ENCODE measurements at places on chromosomes 3 and 15.
A peak's percentile ranks its signal among the peaks of the same experiment; 100 is the strongest.

DNA sequence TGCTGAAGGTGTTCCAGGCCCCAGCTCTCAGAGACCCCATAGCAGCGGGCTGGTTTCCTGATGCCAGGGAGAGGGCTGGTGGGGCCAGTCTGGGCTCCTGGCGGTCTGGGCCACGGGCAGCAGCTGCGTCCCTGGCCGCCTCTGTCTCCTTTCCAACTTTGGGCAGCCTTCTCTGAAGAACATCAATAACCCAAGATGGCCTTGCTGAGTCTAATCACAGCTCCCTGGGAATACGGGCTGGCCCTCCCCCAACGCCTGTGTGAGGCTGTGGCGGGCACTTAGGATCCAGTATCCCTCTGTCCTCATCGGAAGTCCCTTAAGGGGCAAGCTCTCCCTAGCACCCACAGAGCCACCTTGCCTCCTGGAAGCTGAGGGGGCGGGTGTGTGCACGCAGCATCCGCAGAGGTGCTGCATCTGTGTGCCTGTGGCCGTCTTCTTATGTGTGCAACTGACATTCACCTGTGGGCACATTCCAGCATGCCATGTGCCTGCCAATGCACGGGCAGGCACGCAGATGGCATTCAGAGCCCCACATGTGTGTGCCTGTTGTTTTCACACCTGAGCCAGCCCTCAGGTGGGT lies 2.1 kb downstream of the ATP2B2 start:
- no peak overlapping the region for H3K27ac ChIP-seq
- no peak overlapping the region for H3K4me3 ChIP-seq
- DNase-seq, result no peak
- H3K36me3 ChIP-seq, result no peaks in the 10 kb centered on the region

GRCh38 chr3:186121278-186121677 lies 12.4 kb upstream of the ETV5 start:
- no peak for DNase-seq
- no peaks in the 10 kb centered on the region for H3K27me3 ChIP-seq
- no peak overlapping the region for H3K27ac ChIP-seq
- H3K36me3 ChIP-seq, result no peaks in the 10 kb centered on the region

DNA sequence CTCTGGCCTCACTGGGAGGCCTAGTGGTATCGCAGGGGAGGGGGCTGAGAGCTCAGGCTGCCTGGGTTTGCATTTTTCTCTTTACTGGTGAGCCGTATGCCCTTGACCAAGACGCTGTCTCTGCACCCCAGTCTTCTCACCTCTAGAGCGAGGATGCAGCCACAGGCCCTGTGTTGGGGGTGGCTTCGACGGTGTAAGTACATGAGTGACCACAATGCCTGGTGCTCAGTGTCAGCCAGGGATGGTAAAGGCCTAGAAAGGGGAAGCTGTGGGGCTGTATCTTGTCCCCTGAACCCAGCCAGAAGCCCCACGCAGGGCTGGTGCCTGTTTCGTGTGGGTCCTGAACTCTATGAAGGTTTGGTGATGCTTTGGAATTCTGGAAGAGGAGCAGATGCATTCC lies 19.8 kb downstream of the SYNM start:
- H3K4me1 ChIP-seq, result peaks cover 33% of the 10 kb centered on the region
- no peaks in the 10 kb centered on the region for H3K36me3 ChIP-seq
- no peak for DNase-seq
- peak overlapping the region; percentile 89 for H3K27ac ChIP-seq

DNA sequence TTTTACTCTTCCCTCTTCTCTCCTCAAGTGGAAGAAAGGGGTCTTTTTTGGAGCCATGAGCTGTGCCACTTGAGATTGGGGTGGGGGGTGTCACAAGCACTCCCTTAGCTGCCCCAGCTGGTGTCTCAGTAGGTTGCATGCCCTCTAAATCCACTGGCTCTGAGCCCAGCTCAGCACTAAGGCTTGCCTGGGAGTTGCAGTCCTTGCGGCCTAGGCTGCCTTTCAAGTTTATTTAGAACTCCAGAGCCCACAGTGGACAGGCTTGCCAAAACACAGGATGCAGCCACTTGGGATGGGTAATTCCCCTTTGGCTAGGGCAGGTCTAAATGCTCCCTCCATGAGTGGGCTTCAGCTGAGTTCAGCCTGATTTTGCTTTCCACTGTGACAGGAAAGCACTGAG lies 24.7 kb downstream of the C3orf20 start:
- H3K36me3 ChIP-seq, result no peaks in the 10 kb centered on the region
- no peak overlapping the region for H3K4me3 ChIP-seq
- peak; percentile 30 for DNase-seq

DNA sequence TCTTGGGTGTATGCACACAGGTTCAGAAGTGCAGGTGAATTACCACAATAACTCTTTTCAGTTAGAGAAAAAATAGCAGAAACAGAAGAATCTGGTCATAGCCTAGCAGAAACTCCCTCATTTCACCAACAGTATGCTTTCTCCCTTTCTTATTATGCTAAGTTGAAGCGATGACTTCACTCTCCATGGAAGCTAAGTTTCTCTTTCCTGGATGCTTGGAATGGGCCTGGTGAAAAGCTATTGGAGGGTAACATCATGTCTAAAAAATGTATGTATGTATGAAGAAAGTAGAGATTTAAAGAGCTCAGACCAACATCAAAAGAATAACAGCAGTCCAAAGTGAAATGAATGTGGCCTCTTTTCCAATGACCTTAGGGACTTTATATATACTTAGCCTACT lies 145.5 kb downstream of the TIGIT start:
- H3K36me3 ChIP-seq, result peaks cover 5% of the 10 kb centered on the region
- H3K4me1 ChIP-seq, result peaks cover 65% of the 10 kb centered on the region
- no peaks in the 10 kb centered on the region for H3K27me3 ChIP-seq
- DNase-seq, result no peak
- no peak overlapping the region for H3K4me3 ChIP-seq

- H3K27ac ChIP-seq, result no peak overlapping the region
- no peak overlapping the region for H3K4me3 ChIP-seq
- no peaks in the 10 kb centered on the region for H3K4me1 ChIP-seq
- H3K36me3 ChIP-seq, result no peaks in the 10 kb centered on the region
- H3K27me3 ChIP-seq, result no peaks in the 10 kb centered on the region
- peak; percentile 84 for DNase-seq
These were observed 11.0 kb upstream of the PLXNA1 start for GRCh38 chr3:126971891-126972351.

- no peak overlapping the region for H3K4me3 ChIP-seq
- peaks cover 12% of the 10 kb centered on the region for H3K36me3 ChIP-seq
- H3K27ac ChIP-seq, result peak overlapping the region; percentile 44
- no peaks in the 10 kb centered on the region for H3K27me3 ChIP-seq
- H3K4me1 ChIP-seq, result no peaks in the 10 kb centered on the region
These were observed 213.6 kb downstream of the RBMS3 start for GRCh38 chr3:29494305-29495036.

GRCh38 chr15:39270934-39271333 lies 309.9 kb upstream of the THBS1 start:
- no peak overlapping the region for H3K4me3 ChIP-seq
- no peak overlapping the region for H3K27ac ChIP-seq
- H3K36me3 ChIP-seq, result no peaks in the 10 kb centered on the region
- H3K4me1 ChIP-seq, result no peaks in the 10 kb centered on the region
- DNase-seq, result no peak
- no peaks in the 10 kb centered on the region for H3K27me3 ChIP-seq

DNA sequence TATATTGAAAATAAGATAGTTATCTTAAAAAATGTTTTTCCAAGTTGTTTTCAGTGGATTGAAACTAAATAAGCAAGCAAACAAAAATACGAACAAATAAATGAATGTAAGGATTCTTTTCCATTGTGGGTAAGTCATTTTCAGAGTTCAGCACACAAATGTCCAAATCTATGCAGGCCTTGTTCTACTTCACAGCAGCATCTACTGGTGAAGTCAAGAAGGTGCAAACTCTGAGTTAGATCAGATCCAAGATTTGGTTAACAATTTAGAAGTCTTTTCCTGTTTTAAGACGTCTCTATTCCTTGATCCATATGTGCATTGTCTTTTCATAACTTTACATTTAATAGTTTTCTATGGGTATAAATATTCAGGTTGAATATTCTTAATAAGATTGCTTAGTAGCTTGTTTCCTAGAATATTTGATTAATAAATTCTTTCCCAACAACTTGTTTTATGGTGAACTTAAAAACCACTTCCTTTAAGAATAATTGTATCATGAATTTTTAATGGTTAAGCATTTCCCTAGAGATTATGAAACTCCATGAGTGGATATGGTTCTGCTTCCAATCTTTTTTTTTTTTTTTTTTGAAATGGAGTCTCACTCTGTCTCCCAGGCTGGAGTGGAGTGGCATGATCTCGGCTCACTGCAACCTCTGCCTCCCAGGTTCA lies 10.5 kb downstream of the PTX3 start:
- H3K27me3 ChIP-seq, result no peaks in the 10 kb centered on the region
- DNase-seq, result no peak
- no peak overlapping the region for H3K27ac ChIP-seq

DNA sequence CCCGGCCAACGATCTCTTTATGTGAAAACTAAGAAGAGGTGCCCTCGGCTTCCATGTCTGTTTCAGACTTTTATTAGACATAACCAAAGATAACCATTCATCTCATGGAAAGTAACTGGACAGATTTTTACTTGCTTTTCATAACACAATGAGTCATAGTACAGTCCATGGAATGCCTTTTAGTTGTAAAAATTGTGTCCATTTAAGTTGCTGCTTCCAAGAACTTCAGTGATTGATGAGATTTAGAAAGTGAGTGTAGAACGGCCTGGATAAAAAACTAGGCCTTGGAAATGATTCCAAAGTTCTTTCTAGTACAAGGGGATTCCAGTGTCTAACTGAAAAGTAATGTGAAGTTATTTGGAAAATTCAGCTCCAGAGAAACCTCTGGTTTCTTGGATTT lies 10.8 kb downstream of the EIF2AK4 start:
- no peak overlapping the region for H3K27ac ChIP-seq
- H3K36me3 ChIP-seq, result peaks cover 100% of the 10 kb centered on the region
- H3K4me3 ChIP-seq, result no peak overlapping the region
- peaks cover 4% of the 10 kb centered on the region for H3K4me1 ChIP-seq
- no peak for DNase-seq
- no peaks in the 10 kb centered on the region for H3K27me3 ChIP-seq

GRCh38 chr15:33503681-33504080 lies 192.9 kb downstream of the RYR3 start:
- H3K4me3 ChIP-seq, result no peak overlapping the region
- no peaks in the 10 kb centered on the region for H3K27me3 ChIP-seq
- no peak overlapping the region for H3K27ac ChIP-seq
- no peak for DNase-seq

- no peak overlapping the region for H3K4me3 ChIP-seq
- no peaks in the 10 kb centered on the region for H3K4me1 ChIP-seq
- no peaks in the 10 kb centered on the region for H3K27me3 ChIP-seq
- no peaks in the 10 kb centered on the region for H3K36me3 ChIP-seq
- DNase-seq, result no peak
These were observed 394.1 kb downstream of the SOX2 start for GRCh38 chr3:182105875-182106274.

DNA sequence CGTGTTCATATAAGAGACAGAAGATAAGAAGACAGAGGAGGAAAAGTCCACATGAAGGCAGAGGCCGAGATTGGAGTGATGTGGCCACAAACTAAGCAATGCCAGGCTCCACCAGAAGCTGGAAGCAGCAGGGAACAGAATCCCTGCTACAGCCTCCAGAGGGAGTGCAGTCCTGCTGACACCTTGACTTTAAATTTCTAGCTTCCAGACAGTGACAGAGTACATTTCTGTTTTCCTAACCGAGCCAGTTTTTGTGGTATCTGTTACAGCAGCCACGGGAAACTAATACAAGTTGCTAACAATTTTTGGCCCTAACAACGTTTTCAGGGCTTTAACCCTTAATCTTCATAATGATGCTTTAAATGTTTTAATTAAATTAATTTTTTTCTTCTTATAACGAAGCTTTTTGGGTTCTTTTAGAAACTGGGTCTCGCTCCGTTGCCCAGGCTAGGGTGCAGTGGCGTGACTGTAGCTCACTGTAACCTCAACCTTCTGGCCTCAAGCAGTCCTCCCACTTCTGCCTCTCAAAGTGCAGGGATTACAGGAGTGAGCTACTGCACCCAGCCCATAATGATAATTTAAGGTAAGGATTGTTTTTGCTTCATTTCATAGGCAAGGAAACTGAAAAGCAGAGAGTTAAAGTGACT lies 202.3 kb upstream of the PROK2 start:
- H3K4me3 ChIP-seq, result no peak overlapping the region
- H3K4me1 ChIP-seq, result no peaks in the 10 kb centered on the region
- no peaks in the 10 kb centered on the region for H3K27me3 ChIP-seq
- no peak overlapping the region for H3K27ac ChIP-seq

DNA sequence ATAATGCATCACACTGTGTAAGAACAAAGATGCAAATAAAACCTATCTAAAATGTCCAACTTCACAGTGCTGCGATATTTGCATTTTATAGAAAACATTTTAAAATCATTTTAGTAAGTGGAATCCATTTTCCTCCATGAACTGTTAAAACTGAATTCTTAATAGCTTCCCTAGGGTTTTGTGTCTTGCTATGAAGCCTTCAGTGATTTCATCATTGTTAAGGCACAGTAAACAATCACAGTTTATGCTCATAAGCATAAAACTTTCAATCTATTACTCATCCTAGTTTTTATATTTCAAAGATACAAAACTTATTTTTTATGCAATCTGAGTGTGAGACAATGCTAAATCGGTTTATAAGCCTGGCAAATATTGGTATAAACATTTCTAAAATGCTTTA lies 509.7 kb downstream of the TUSC7 start:
- H3K27ac ChIP-seq, result no peak overlapping the region
- DNase-seq, result no peak
- H3K27me3 ChIP-seq, result no peaks in the 10 kb centered on the region
- no peaks in the 10 kb centered on the region for H3K4me1 ChIP-seq
- no peak overlapping the region for H3K4me3 ChIP-seq

DNA sequence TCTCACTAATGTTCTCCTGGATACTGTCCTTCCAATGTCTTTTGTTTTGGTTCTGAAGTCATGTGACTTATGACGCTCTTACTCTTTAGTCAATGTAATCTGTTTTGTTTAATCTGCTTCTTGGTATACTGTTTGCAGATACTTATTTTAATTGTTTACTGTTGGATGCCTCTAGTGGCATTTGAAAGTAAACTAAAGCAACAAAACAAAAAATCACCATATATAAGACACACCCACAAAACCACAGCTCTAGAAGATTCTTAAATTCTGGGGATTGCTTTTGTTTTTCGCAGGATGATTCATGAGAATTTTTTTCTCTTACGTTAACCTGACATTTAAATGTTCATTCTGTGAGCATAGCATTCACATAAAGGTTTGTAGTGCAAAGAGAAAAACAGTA lies 16.8 kb downstream of the SLC25A26 start:
- no peak overlapping the region for H3K4me3 ChIP-seq
- DNase-seq, result no peak
- H3K27me3 ChIP-seq, result no peaks in the 10 kb centered on the region
- no peaks in the 10 kb centered on the region for H3K4me1 ChIP-seq
- H3K36me3 ChIP-seq, result no peaks in the 10 kb centered on the region

GRCh38 chr3:33706056-33706455 lies 12.0 kb downstream of the CLASP2 start:
- DNase-seq, result no peak
- H3K4me3 ChIP-seq, result no peak overlapping the region
- H3K36me3 ChIP-seq, result no peaks in the 10 kb centered on the region
- H3K27me3 ChIP-seq, result no peaks in the 10 kb centered on the region

- no peaks in the 10 kb centered on the region for H3K4me1 ChIP-seq
- DNase-seq, result no peak
- H3K27ac ChIP-seq, result no peak overlapping the region
- H3K27me3 ChIP-seq, result no peaks in the 10 kb centered on the region
- H3K4me3 ChIP-seq, result no peak overlapping the region
These were observed 34.7 kb upstream of the GCSAM start for GRCh38 chr3:112167758-112168157.

GRCh38 chr3:4805662-4806061 lies 173.6 kb upstream of the BHLHE40 start:
- H3K4me3 ChIP-seq, result no peak overlapping the region
- DNase-seq, result no peak
- no peak overlapping the region for H3K27ac ChIP-seq
- H3K36me3 ChIP-seq, result peaks cover 80% of the 10 kb centered on the region
- no peaks in the 10 kb centered on the region for H3K27me3 ChIP-seq
- H3K4me1 ChIP-seq, result peaks cover 18% of the 10 kb centered on the region

All from heart left ventricle (tissue), 16 donors.